ENCODE measurements at places on chromosomes 2 and 18.
A peak's percentile ranks its signal among the peaks of the same experiment; 100 is the strongest.

GRCh38 chr18:61082976-61083630 is 250.1 kb upstream of the CDH20 start:
- DNase-seq: no peak

- DNase-seq: peak; percentile 31
These were observed 149.4 kb downstream of the EPHA4 start for GRCh38 chr2:221422516-221423209.

- DNase-seq: no peak
These were observed 155.1 kb upstream of the L3MBTL4 start for GRCh38 chr18:6569813-6570212.

GRCh38 chr2:125479143-125479636 is 1176.8 kb upstream of the GYPC start:
- no peak for DNase-seq

DNA sequence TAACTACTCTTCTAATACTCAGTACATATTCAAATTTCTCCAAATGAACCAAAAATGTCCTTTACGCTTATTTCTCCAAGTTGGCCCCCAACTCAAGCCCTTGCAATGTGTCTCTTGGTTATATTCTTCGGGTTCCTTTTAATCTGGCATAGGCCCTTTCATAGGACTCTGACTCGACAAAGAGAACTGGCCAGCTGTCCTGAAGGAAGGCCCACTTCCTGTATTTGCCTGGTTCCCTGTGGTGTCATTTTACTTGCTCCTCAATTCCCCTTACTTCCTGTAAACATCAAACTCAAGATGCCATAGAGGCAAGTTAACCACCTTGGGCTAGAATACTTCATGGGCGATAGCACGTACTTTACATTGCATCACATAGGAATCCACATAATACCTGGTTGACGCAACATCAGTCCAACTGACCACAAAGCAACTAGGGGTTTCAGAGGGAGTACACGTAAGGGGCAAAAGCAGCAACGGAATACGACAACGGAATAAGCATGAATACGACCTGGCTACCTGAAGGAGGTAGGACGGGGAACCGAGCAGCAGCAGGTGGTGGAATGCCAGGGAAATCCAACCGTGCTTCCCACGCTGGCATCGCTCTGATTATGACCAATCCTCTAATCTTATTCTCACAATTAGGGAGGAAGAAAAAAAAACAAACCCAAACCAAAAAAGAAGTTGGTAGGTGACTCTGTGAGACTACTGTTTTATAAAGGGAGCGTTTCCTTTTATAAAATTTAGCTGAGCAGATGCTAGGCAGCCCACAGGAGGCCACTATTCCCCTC is 823 bp upstream of the GORASP2 start:
- no peak for DNase-seq

- no peak for DNase-seq
These were observed 2.0 kb upstream of the C2orf68 start for GRCh38 chr2:85613717-85614515.

GRCh38 chr2:225637259-225637658 is 237.7 kb downstream of the NYAP2 start:
- DNase-seq: no peak

DNA sequence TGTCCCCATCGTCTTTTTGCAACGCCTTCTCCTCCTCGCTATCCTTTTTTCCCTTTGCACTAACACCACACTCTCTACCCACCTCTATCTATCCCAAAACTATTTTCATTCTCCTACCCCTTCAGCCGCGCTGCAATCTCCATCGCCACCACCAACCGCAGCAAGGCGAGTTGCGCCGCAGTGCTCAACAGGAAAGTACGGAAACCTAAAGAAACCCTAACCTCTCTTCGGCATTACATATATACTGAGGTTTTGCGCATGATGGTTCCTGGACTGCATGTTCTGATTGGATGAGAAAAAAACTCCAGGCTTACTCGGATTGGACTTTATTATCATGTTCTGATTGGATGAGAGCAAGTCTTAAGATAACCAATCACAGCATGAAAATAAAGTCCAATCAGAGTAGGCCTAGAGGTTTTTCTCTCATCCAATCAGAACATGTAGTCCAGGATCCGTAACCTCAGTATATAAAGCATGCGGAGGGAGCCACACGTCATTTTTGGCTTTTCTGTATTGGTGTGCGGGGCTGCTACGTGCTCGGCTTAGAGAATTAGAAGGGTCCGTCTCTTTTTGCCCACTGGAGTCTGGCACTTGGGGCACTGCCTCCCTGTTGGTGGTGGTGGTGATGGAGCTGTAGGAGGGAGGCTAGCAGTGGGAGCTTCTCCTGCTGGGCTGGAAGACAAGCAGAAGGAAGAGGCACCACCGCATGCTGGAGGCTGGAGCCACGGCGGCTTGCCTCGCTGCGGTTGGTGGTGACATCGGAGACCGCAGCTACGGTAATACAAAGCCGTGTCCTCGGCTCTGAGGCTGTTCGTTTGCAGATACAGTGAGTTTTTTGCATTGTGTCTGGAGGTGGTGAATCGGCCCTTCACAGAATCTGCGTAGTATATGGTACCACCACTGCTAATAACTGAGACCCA is 76.1 kb downstream of the TEKT4 start:
- no peak for DNase-seq

Data from brain microvascular endothelial cell (primary cell).